ENCODE measurements at places on chromosomes 13 and 19. TPM values are rescaled to one million over a fixed set of nuclear protein-coding genes. Genes with fewer than 3 reads are reported as not detected.

Gene PNMA8A
- not detected for total RNA-seq

Gene PRR36
- total RNA-seq, result 7.5 TPM

Gene PROZ
- total RNA-seq, result not detected

Gene ETFB
- 140 TPM for total RNA-seq

Gene ICAM4
- total RNA-seq, result not detected

Gene ACER1
- total RNA-seq, result not detected

Gene ZNF792
- 3.6 TPM for total RNA-seq

Gene NANOS2
- total RNA-seq, result not detected

Gene CCDC8
- total RNA-seq, result 0.10 TPM

Gene GPR183
- total RNA-seq, result 0.30 TPM

Gene GZMM
- 0.59 TPM for total RNA-seq

Gene CEACAM21
- total RNA-seq, result 0.25 TPM

Gene KIR2DL4
- total RNA-seq, result not detected

Gene SMIM44
- total RNA-seq, result not detected

Gene LILRB5
- total RNA-seq, result not detected

Gene LILRB4
- not detected for total RNA-seq

Gene TDRD3
- 16.9 TPM for total RNA-seq

Gene REXO1
- total RNA-seq, result 52.2 TPM

Gene TSHZ3
- 0.05 TPM for total RNA-seq

Gene TIMM13
- 151 TPM for total RNA-seq

Gene LGALS14
- total RNA-seq, result not detected

Gene DNAJC3
- 28.5 TPM for total RNA-seq

Gene MAP3K10
- 17.3 TPM for total RNA-seq

Gene ZNF665
- 0.44 TPM for total RNA-seq

Gene SIGLEC12
- total RNA-seq, result not detected

Gene SIX5
- total RNA-seq, result 18.3 TPM

Gene ATP8B3
- total RNA-seq, result 17.0 TPM

Gene PEAK3
- total RNA-seq, result not detected

Gene CPB2
- total RNA-seq, result 0.15 TPM

Gene SEMA6B
- total RNA-seq, result 58.4 TPM

Gene IGFL1
- total RNA-seq, result not detected

Gene VSTM2B
- total RNA-seq, result not detected

Gene CEACAM16
- not detected for total RNA-seq

Gene LAIR1
- 0.89 TPM for total RNA-seq

Gene CATSPERD
- total RNA-seq, result not detected

Gene SULT2A1
- 0.27 TPM for total RNA-seq

Gene PHF11
- 12.1 TPM for total RNA-seq

Gene ELSPBP1
- not detected for total RNA-seq

Measured in HCT116 (cell line).